ENCODE measurements at places on chromosomes 16 and 17.

DNA sequence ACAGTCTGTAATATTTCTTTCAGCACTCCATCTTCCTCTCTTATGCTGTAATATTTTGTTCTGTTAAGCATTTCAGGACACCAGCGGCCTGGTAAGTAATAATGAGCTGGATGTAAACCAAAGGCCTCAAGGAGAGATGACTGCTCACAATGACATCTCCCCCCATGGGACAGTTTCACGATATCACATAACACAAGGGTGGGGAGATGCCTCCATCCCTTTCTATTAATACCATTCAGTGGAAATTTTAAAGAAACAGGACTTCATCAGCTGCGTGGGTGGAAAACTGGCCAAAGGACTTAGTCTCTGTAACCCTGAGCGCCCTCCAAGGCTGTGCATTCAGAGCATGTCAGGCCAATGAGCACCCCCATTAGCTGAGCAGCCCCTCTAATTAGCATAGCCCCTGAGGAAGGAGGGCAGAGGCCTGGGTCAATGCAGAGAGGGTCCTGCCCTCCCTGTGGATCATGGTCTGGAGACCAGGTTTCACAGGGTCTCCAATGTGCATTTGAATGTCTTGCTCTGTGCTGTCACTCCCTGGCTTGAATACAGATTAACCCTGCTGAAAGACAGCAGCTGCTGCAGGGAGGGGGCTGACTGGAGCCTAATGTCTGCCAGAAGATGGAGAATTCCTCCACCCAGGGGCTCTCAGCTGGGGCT, 156.4 kb downstream of the HS3ST2 start:
- no peak for DNase-seq

DNA sequence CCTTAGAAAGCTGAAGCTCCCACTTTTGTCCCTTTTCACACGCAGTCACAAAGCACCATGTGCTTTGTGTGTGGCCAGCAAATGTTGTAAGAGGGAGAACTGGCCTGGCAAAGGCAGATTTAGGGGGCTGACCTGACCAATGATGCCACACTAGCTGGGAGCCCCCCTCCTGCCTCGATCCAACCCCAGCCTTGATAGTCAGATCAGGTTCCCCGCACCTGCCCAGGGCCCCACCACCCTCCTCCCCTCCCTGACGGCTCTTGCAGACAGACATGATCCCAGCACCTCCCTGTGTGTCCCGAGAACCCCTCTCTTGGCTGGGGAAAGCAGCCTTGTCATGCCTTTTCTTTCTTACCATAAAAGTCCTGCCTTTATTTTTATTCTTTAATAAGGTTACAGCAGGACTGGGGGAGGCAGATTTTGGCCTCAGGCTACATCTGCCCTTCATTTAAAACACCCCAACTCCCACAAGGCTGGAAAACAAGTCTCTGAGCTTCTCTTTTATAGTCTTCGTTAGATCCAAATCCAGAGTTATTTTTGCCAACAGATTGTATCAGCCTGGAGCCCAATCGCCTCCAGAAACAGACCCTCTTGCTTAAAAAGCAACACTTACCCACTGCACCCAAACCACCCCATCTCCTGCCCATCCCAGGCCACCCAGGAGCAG, 201.8 kb upstream of the CDH5 start:
- DNase-seq = no peak

GRCh38 chr17:50611634-50612033, 23.0 kb upstream of the ABCC3 start:
- DNase-seq = no peak

GRCh38 chr16:88696441-88696840, 9.8 kb downstream of the RNF166 start:
- no peak for DNase-seq

GRCh38 chr17:41595585-41595984, 8.9 kb upstream of the KRT14 start:
- no peak for DNase-seq
